Stimulated activated memory B cell treated with anti-CD40 and anti-IgM and Interleukin-4, amounts not matched to agents 10 μg/mL and 1 μg/mL and 100 μg/mL, for 72 hours (primary cell): ENCODE measurements at places on chromosomes 6 and 20.
A peak's percentile ranks its signal among the peaks of the same experiment; 100 is the strongest.

DNA sequence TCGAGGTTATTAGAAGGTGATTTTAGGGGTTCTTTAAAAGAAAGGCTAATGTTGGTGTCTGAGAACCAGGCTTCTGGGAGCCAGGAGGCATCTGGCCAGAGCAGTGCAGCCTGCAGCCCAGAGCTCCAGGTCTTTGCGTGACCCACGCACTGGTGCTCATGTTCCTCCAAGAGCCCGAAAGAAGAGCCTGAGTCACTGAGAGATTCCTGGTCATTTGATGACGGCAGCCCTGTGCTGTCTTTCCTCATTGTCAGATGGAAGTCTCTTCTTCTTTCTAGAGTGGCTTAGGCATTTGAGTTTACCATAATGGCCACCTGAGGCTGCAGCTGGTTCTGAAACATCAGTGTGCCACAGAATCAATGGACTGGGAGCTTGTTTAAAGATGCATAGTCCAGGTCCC lies 46.4 kb downstream of the CD109 start:
- ATAC-seq = no peak

DNA sequence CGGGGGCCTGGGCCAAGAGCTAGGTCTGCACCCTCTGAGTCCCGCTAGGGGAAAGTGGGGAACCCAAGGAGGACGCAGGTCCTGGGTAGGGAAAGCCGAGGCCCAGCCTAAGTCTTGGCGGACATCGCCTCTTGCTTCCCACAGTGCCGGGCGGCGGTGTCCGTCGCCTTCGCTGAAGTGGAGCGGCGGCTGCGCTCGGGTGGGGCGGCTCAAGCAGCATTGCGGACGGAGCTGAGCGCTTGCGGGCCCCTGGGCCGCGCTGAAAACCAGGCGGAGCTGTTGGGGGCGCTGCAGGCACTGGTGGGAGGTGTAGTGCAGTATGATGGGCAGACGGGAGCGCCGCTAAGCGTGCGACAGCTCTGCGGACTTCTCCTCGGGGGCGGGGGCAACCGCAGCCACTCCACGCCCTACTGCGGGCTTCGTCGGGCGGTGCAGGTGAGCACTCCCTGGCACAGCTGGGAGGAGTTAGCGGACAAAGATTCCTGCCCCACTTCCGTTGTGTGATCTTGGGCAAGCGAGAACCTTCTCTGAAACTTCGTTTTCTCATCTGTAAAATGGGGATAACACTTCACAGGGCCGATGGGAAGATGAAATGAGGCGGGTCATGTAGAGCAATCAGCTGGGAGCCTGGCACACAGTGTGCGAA lies 4.2 kb downstream of the PRSS16 start:
- peak; percentile 89 for ATAC-seq

GRCh38 chr20:4563534-4563933 lies 158.2 kb upstream of the PRND start:
- ATAC-seq = peak; percentile 47

- ATAC-seq = no peak
Observed at GRCh38 chr6:5624256-5624655, 362.9 kb downstream of the FARS2 start.

GRCh38 chr20:58840816-58841538 lies 9.7 kb downstream of the GNAS-AS1 start:
- ATAC-seq = no peak

DNA sequence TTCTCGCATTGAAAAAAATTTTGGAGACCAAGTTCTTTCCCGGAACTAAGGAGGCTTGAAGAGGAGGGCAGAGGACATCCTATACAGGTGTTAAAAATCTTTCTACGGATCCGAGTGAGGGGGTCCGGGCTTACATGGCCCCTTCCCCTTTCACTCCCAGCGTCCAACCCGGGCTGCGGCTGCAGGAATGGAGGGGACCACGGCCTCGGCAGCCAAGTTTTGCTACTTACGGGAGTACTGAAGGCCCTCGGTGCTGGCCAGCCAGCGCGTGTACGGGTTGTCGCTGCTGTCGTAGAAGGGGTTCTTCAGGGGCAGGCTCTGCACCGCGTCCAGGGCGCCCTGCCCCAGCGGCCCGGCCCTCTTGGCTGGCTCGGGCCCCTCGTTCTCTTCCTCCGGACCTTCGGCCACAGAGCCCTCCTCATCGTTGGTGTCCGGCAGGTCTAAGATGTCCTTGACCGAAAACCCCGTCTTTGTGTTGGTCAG lies 642 bp downstream of the NKX2-2 start:
- no peak for ATAC-seq

GRCh38 chr20:48277266-48277665 lies 492.0 kb upstream of the SULF2 start:
- ATAC-seq = no peak

DNA sequence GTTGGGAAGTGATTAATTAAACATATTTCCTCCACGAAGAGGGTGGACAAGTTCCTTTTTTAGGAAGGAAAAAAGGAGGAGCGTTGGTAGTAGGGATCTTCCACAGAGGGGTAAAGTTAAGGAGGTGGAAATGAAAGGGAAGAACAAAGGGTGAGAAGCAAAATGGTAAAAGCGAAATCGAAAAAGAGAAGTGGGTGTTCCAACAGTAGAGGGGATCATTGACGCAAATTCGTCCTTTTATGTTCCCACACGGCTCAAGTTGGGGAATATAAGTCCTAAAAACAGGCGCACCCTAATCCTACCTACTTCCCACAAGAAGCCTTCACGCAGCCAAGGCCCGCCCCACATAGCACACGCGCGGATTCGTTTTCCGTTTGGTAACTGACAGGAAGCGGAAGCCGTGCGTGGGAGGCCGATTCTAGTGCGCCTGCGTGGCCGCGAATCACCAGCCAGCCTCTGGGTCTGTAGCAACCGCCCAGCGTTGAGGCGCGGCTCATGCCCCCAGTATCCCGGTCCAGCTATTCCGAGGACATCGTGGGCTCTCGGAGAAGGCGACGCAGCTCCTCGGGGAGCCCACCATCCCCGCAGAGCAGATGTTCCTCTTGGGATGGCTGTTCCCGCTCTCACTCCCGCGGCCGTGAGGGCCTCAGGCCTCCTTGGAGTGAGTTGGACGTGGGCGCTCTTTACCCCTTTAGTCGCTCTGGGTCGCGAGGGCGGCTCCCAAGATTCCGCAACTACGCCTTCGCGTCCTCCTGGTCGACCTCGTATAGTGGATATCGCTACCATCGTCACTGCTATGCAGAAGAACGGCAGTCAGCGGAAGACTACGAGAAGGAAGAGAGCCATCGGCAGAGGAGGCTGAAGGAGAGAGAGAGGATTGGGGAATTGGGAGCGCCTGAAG lies at the start of gene NKAPL:
TSS of gene NKAPL (plus strand) at position 421 of the 901 bp plus-strand sequence. CDS start at position 496, 75 bp downstream.
- peak; percentile 50 for ATAC-seq

DNA sequence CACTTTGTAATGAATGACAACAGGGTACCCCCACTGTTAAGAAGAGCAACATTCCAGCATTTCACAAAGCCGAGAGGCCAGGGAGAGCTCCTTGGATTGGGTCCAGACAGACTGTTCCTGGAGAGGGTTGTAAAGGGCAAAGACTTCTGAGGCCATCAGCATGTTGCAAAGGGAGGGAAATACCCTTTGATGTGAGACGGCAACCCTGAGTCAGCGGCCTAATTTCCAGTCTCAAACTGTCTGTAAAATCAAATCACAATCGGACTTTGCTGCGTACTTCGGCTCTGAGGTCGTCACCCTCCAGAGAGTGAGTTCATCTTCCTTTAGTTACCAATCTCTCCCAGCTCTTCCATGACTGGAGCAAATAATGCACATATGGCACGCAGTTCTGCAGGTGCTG lies 101.0 kb upstream of the DTNBP1 start:
- ATAC-seq = no peak

DNA sequence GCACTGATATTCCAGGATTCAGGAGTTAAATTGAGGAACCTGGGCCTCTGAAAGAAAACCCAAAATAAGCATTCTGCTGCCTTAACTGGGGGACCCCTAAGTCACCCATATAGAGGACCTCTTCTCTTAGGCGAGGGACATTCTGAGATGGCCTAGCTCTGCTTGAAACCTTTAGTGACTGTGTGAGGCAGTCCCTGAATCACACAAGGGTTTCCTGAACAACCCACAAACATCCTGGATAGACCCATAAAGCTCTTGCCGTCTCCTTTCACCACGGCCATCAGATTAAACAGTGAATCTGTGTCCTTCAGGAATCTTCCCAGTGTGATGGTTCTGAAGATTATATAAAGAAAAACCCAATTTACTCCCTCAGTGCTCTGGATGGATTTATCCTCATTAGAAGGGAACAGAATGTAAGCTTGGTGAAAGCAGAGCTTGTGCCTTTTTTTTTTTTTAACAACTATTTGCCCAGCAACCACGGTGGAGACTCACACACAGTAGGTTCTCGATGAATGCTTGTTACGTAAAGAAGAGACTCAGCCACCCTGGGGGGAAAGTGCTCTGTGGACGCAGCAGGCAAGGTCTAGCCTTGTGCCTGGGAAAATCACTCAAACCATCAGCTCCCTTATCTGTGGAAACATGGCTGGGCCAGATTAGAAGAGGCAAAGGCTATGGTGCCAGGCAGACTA lies 39.1 kb upstream of the SIRPG start:
- ATAC-seq = no peak

- no peak for ATAC-seq
Observed at GRCh38 chr20:38735172-38735571, 10.9 kb downstream of the SLC32A1 start.

DNA sequence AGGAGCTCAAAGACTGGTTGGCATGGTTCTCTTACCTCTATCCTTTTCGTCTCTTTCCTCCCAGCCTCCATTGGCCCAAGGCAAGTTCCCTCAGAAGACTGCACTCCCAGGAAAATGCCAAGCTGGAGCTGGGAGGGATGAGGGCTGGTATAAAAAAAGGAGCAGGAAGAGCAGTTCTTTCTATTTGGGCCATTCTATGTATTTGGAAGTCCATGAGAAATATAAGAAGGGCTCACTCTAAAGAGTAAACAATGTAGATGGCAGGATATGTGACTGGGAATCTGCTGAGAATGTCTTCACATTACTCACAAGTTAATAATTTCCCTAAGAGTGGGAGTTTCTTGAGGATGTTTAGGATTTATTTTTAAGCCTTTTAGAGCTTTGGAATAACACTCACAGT lies 36.6 kb upstream of the ADTRP start:
- no peak for ATAC-seq

- no peak for ATAC-seq
Observed at GRCh38 chr20:38255393-38255792, 5.1 kb downstream of the KIAA1755 start.

DNA sequence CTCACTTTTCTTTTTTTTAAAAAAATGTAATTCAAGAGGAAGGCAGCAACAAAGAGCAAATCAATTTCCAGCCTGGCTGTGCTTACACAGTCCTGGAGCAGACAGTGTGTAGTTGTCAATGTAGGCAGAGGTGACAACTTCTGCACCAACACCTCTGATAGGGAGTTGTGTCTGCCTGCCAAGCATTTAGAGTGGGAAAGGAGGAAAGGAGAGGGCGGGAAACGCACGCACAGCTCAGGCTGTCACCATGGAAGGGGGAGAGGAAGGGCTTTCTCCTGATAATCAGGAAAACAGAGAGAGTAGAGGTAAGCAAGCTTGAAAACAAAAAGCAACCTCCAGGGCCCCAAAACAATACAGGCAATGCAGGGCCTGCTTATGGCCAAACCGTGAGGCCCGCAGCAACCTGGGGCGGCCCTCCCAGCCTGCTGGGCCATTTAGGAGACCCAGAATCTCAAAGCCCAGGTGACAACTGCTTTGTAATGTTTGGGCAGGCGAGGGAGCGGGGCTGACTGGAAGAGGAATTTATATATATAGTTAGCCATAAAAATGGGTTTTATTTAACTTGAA lies 41.5 kb upstream of the GFOD1 start:
- ATAC-seq = no peak

DNA sequence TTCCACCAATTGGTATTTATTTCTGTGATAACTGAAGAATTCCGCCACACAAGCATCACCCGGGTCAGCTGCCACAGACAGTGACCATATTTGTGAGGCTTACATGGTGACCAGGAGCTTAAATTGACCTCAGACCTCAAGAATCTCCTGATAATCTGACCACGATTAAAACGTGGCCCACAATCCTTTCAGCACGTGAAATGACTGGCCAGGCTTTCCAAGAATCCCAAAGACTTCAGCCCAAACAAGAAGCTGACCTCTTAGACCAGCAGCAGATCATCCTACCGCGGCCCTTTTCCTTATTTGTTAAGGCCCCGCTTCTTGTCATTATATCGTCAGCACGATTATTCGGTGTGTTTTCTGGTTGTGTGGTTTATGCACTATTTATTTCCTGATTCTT lies 45.6 kb upstream of the CD93 start:
- ATAC-seq = no peak
